CD8-positive, alpha-beta memory T cell (primary cell): ENCODE measurements at places on chromosomes 16 and 17. TPM values are rescaled to one million over a fixed set of nuclear protein-coding genes. Genes with fewer than 3 reads are reported as not detected.

- peak; percentile 66 for DNase-seq
Measured at GRCh38 chr17:63919311-63919723, 678 bp upstream of the GH1 start.

IGSF6 gene
- 1.1 TPM for total RNA-seq

GRCh38 chr17:35119370-35120165, at the start of gene RAD51D:
Gene RAD51D, minus strand, starts transcription at chr17:35119860. Its CDS starts 247 bp downstream, at chr17:35119613.
- peak; percentile 73 for DNase-seq

HSD11B2 gene
- 1.1 TPM for total RNA-seq

ASIC2 gene
- total RNA-seq, result not detected

DNA sequence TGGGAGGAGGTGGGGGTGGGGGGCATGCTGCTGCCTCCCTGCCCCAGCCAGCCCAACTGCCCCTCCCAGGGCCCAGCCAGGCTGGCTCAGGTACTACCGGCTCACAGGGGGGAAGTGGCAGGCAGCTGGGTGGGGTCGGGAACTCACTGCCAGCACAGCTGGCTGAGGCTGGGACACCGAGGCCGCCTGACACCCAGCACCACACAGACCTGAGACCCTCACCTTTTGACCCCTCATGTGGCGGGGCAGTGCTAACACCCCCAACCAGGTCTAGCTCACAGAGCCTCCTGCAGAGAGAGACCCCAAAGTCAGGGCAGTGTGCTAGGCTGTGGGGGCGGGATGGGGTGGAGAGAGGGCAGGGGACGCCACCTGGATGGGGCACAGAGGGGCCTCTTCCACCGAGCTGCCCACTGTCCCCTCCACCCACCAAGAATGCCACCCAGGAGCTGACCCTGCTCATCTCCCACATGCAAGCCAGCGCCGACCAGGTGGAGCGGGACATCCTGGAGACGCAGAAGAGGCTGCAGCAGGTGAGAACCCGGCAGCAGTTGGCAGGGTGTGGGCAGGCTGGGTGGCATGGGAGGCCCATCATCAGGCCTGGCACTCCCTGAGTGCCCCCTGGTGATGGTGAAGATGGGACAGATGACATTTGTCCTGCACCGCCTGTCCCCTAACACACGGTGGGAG, 3.0 kb downstream of the EVPLL start:
- no peak for DNase-seq

- no peak for DNase-seq
Measured at GRCh38 chr17:50660042-50660886, 25.6 kb downstream of the ABCC3 start.

MBTPS1 gene
- total RNA-seq, result 38.3 TPM

HASPIN gene
- 16.6 TPM for total RNA-seq
